Lower lobe of right lung (tissue), 2 donors: ENCODE measurements at places on chromosomes 3 and 15. TPM values are rescaled to one million over a fixed set of nuclear protein-coding genes. Genes with fewer than 3 reads are reported as not detected.
A peak's percentile ranks its signal among the peaks of the same experiment; 100 is the strongest.

DNA sequence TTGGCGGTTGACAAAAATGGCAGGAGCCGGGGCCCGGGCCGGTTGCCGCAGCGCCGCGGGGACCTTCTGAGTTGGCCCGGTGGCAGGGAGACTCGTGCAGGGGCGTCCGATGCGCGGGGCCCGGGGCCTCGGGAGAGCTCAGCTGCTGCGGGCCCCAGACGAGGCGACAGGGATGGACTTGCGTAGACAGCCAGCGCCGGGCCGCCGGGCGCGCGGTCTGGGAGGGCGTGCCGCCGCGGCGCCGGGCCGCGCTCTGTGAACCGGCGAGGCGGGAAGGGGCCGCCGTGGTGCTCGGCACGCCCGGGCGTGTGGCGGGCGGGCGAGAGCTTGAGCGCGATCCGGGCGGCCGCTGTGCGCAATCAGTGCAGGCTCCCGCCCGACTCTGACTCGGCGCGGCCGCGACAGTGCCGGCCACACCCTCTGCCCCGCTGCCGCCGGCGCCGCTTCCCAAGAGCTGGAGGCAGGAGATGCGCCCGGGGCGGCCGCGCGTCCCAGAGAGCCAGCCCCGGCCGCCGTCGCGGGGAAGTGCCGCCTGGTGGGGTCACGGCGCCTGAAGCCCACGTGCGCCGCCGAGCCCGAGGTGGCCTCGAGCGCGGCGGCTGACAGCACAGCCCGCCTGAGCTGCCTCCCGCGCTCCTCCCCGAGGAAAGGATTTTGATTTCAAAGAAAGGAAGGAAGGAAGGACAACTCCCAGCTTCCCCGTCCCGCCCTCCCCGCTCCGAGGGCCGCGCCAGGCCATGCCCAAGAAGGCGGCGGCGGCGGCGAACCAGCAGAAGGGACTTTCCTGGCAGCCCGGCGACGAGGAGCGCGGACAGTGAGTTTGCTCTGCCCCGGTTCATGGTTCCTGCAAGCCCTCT is 657 bp downstream of the TLNRD1 start:
- peak; percentile 77 for DNase-seq

DNA sequence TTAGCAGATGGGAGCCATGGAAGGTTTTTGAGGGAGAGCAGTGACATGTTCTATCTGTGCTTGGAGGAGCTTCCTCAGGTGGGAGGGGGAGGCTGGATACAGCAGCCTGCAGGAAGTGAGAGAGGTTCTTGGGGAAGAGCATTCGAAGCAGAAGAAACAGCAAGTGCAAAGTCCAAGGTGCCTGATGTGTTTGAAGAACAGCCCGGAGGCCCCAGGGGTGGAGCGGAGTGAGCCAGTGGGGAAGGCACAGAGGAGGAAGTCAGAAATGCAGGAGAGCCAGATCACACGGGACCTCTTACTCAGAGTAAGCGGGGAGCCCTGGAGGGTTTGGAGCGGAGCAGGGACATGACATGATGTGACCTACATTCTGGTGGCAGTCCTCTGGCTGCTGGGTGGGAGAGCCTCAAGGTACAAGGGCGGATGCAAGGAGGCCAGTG is 10.8 kb downstream of the ITGA11 start:
- no peak for DNase-seq

DNA sequence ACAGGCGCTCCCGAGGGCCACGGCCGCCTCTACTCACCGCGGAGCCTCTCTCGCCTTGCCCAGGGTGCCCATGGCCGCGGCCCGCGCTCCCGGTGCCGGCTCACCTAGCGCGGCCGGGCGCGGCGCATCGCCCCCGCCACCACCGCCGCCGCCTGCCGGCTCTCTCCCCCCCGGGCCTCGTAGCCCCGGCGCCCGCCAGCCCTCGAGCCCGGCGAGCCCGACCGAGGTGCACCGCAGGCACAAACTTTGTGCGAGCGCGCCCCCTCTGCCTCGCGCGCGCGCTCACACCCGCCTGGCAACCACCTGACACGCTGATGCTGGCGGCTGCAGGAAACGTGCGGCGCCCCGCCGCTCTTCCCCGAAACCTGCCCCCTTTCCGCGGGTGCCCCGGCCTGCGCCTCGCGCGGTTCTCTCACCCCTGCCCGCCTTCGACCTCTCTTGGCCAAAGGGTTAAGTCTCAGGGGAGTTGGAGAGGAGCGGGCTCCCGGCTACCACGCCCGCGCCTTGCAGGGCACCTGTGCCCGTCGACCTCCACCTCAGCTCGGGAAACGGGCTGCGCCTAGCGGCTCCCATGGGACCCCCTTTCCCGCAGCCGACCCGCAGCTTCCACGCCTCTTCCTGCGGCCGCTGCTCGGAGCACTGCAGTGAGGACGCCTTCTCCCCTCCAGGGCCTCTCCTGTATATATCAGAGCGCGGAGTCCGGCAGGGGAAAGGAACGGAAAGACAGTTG is at the start of gene RASGRP1:
Gene RASGRP1 (minus strand): TSS at position 258 of the 730 bp plus-strand sequence. CDS start 186 bp downstream, at position 72.
- DNase-seq = peak; percentile 79

The CAPN3 gene
- total RNA-seq = 47.2 TPM

DNA sequence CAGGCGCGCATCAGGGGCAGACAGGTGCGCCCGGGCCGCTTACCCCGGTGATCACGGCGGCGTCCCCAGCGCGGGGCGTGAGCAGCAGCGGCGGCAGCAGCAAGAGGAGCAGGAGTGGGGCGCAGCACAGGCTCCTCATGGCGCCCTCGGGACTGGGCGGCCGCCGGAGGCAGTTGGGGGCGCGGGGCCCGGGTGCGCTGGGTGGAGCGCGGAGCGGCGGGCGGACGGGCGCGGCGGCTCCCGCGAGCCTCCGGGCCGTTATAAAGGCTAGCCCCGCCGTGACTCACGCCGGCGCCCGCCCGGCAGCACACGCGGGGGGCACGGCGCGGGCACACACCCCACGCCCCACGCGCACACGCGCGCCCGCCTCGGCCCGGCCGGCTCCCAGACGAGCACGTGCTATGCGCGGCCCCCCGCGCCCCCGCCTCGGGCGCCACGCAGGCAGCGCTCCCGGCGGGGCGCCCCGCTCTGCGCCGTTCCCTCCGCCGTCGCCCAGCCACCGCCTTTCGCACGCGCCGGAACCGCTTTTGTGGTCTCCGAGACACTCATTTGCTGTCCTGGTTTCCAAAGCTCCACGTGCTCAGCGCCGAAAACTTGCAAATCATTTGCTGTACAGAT is at the start of gene PROK2:
Gene PROK2 (minus strand): TSS at position 235 of the 618 bp plus-strand sequence. CDS start 96 bp downstream, at position 139.
- peak; percentile 54 for DNase-seq

The SCG5 gene
- total RNA-seq = 0.65 TPM

The ANKRD63 gene
- not detected for total RNA-seq

DNA sequence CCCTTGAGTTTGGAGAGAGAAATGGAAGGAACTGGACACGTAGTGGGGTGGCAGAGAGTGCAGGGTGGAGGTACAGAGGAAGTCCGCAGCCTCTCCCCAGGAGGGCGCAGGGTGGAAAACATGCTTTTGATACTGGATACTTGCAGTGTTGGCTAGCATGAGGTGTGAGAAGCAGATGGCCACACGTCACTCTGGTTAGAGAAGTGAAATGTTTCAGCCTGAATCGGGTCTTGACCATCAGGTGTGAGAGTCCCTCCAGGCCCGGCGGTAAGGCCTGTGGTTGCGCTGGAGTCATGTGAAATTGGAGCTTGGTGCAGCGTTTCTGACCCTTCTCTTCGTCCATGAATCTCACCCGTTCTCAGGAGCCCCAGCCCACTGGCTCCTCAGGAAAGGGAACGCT is 93.1 kb downstream of the GABRG3 start:
- no peak for DNase-seq

DNA sequence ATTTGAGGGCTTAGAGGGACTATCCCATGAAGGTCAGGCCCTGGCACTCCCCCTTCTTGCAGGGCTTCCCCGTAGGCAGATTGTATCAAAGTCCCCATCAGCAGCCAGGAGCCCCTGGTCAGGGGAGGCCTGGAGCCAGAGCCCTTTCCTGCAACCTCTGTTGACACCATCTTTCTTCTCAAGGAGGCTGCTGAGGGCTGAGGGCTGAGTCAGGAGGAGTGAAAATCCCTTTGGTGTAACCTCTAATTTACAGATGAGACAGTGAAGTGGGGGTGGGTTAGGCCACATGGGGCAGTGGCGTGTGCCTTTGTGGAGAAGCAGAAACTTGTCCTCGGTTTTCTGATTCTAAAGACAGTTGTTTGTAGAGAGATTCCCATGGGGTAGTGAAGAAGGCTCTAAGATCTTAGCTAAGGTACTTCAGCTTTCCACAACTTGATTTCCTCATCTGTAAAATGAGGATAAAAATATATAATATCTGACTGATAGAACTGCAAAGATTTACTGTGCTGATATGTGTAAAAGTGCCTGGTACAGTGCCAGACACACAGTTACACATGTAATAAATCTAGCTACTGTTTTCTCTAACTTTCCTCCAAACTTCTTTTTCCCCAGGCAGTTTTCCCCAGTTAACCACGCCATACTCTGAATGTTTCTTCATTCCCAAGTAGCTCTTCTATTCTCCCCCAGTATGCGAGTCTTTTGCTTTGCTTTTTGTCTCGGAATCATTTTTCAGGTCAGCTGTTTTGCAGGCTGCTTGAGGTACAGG is 249.4 kb upstream of the TPM1 start:
- no peak for DNase-seq

- DNase-seq = no peak
These were observed 4.8 kb upstream of the CLSTN2 start for GRCh38 chr3:139930211-139930610.

DNA sequence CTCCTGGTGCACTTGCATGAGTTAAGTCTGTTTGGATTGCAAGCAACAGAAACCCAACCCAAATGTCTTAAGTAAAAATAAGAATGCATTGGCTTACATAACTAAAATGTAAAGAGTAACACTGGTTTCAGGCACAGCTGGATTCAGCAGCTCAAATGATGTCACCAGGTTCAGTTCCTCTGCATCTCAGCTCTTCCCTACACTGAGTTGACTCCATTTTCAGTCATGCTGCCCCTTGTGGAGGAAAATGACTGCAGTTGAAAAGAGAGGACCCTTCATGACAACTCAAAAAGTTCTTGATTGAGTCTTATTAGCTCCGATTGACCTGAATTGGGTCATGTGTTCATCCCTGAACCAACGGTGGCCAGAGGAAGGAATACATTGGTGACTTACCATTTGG is 138.5 kb upstream of the ABI3BP start:
- no peak for DNase-seq

- no peak for DNase-seq
These were observed 388.4 kb upstream of the CBLB start for GRCh38 chr3:106257172-106257571.

DNA sequence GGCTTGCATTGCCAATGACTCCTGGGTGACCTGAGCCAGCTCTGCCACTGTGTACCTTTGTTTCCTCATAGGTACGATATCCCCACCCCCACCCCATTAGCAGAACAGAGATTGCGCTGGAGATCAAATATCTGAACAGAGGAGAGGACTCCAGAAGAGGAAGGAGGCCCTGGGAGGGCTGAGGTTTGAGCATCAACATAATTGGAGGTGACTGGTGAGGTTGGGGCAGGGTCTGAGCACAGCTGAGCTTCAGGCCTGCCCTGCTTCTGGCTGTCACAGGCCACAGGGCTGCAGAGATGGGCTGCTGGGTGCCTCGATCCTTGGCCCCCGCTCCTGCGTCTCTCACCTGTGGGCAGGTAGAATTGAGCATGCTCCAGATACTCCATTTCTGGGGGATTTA is 21.3 kb upstream of the CACNA2D2 start:
- DNase-seq = no peak

DNA sequence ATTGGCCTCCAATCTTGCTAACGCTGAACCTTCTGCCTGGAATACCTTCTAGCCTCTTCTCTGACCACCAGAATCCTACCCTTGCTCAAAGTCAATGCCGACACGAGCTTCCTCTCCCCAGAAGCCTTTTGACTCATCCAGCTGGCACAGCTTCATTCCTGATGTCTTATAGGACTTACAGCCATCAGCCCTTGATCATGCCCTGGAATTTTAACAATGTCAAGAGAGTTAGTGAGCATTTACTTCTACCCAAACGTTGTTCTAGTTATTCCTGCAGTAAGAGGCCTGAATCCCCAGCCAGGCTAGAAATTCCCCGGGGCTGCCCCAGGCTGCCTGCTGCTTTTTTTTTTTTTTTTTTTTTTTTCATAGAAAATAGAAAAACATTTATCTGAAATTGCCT is 3.9 kb downstream of the CYP1A2 start:
- no peak for DNase-seq

DNA sequence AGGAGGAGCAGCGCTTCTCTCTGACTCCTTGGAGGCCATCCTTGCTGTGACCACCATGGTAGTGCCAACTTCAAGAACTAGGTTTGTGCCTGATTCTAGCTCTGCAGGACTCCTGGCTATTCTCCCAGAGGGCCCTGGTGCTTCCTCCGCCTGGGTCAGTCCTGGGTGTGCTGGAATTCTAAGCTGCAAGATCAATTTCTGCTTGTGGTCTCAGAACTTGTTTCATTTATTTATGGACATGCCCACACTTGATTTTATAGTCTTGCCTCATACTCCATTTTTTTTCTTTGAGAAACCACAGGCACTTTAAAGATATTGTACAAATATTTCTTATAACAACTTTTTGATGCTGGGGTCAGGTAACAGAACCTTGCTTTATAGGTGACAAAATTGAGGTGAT is 87.6 kb downstream of the PDCD6IP start:
- DNase-seq = no peak

- DNase-seq = no peak
These were observed 740 bp upstream of the NSMCE3 start for GRCh38 chr15:29270169-29270955.

DNA sequence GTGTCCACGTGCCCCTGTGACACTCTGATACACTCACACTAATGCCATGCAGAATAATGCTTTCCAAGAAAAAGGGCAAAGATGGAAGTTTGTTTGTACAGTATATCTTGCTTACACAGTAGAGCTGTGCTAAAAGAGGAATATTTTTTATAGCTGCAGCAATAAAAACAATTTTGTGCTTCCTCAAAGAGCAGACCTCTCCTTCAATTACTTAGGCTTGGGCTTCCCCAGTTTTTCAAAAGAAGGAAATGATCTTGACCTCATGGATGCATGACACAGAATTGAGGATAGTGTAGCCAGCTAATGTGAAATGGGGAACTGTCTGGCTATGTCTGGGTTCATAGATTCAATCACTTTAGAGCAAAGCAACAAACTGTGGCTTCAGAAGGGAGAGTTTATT is 137.4 kb downstream of the STT3B start:
- no peak for DNase-seq

The ULK4 gene
- total RNA-seq = 11.4 TPM

GRCh38 chr15:58154769-58155168 is 16.6 kb downstream of the AQP9 start:
- DNase-seq = no peak

GRCh38 chr3:190581041-190581541 is 67.2 kb downstream of the IL1RAP start:
- no peak for DNase-seq

The PLSCR2 gene
- total RNA-seq = 0.86 TPM

GRCh38 chr15:82045179-82045891 is 483 bp downstream of the MEX3B start:
- peak; percentile 67 for DNase-seq

- no peak for DNase-seq
These were observed 73.2 kb downstream of the CORO2B start for GRCh38 chr15:68651916-68652525.
